Substantia nigra (tissue), 51 donors: ENCODE measurements at places on chromosomes 13 and 19.

DNA sequence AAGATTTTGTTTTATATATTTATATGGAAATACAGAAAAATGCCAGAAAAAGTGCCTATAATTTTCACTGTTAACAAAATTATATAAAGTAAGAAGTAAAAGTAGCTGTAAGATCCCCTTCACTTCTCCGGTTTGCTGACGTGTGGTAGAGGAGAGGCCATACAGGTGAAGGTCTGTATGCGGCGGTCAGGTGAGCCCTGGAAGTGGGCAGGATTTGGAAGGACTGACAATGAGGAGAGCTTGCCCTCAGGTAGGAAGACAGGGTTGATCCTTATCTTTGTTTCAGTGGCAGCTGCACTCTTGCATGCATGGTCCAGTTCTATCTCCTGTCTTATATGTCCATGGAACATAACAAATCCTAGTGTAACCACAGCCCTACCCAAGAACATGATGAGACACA, 16.9 kb upstream of the TFDP1 start:
- DNase-seq: no peak

GRCh38 chr19:33532859-33533460, 11.4 kb upstream of the PEPD start:
- no peak for DNase-seq

GRCh38 chr13:21670006-21670882, 629 bp upstream of the FGF9 start:
- DNase-seq: no peak

GRCh38 chr19:51783372-51783771, 11.6 kb upstream of the FPR3 start:
- DNase-seq: no peak

DNA sequence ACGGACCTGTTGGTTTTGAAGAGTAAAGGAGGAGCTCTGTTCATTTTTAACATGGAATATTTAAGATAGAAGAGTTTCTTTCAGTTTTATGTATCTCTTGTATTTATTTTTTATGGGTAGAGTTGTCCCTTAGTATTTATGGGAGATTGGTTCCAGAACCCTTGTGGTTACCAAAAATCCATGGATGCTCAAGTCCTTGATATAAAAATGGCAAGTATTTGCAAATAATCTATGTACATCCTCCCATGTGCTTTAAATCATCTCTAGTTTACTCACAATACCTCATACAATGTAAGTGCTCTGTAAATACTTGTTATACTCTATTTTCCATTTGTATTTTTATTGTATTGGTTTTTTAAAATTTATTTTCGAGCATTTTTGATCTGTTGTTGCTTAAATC, 63.1 kb downstream of the TM9SF2 start:
- DNase-seq: no peak

GRCh38 chr13:39306639-39307589, 268.7 kb downstream of the NHLRC3 start:
- DNase-seq: no peak

- no peak for DNase-seq
These were observed 209.0 kb downstream of the FGF14 start for GRCh38 chr13:102192858-102193257.

- DNase-seq: no peak
These were observed 649.3 kb upstream of the ARGLU1 start for GRCh38 chr13:107217251-107217650.

- DNase-seq: no peak
These were observed 40.7 kb upstream of the DOCK9 start for GRCh38 chr13:99018418-99019180.

GRCh38 chr13:64810750-64811149, 2419.4 kb downstream of the PCDH9 start:
- no peak for DNase-seq

GRCh38 chr13:40189898-40190630, 476.4 kb downstream of the FOXO1 start:
- DNase-seq: peak; percentile 80

GRCh38 chr19:46118136-46118535, 6.4 kb downstream of the IGFL3 start:
- no peak for DNase-seq

GRCh38 chr13:103926118-103926517, 859.9 kb upstream of the SLC10A2 start:
- no peak for DNase-seq

- no peak for DNase-seq
These were observed 427.0 kb downstream of the UQCRFS1 start for GRCh38 chr19:28785971-28786370.

GRCh38 chr13:27079421-27079958, 92.1 kb downstream of the USP12 start:
- no peak for DNase-seq

- no peak for DNase-seq
These were observed 27.8 kb downstream of the MBNL2 start for GRCh38 chr13:97249796-97250495.

GRCh38 chr13:36051082-36051481, 80.1 kb downstream of the DCLK1 start:
- no peak for DNase-seq

DNA sequence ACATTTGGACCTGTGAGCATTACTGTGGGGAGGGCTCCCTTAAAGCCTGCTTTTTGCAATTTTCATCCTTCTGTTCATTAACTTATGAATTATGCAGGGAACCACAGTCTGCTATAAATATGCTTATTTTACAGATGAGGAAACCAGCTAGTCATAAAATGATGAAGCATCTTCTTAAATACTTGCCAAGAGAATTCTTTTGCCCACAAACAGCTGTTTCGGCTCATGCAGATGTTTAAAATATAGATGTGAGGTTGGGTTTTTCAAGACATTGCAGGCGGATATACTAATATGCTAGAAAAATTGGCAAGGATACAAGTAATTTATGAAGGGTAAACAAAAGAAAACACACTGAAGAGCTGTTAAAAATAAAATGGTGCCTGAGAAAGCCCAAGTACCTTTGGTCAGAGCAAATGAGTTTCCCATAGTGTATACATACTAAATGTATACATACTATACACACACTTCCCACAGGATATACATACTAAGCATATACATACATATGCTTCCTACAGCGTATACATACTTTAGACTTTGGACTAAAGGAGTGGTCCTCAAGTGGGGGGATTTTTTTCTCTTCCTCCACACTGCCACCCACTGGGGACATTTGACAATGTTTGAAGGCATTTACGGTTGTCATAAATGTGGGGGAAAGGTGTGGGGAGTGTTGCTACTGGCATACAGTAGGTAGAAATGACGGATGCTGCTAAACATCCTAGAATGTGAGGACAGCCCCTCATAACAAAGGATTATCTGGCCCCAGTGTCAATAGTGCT, 164.9 kb upstream of the CSNK1A1L start:
- no peak for DNase-seq

- DNase-seq: no peak
These were observed 1.0 kb upstream of the RFC3 start for GRCh38 chr13:33816912-33817311.

DNA sequence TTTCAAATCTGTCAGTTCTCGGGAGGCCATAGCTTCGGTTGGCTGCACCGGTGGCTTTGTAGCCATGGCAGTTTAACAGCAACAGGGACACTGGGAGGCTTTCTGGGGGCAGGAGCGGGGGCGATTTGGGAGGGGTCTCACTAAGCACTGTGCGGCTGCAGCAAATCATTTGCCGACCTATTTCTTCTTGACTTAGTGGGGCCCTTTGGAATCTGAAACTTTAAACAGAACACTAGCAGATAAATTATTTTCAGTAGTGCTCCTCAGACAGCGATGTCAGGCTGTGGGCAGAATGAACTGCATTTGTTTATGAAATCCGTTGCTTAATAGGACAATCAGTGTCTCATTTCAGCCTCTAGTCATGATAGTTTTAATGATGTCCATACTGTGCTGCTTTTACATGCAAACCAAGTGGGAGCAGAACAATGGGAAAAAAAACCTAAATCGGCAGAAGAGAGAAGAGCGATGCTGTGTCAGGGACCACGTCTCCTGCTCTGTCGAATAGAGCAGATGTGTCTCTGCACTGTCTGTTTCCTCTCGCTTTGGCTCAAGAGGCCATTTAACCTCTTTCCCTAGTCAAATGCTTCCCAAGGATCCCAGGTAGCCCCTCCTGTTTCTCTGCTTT, 211.9 kb downstream of the OLFM4 start:
- DNase-seq: no peak

GRCh38 chr13:35787937-35788336, 311.4 kb upstream of the MAB21L1 start:
- no peak for DNase-seq

DNA sequence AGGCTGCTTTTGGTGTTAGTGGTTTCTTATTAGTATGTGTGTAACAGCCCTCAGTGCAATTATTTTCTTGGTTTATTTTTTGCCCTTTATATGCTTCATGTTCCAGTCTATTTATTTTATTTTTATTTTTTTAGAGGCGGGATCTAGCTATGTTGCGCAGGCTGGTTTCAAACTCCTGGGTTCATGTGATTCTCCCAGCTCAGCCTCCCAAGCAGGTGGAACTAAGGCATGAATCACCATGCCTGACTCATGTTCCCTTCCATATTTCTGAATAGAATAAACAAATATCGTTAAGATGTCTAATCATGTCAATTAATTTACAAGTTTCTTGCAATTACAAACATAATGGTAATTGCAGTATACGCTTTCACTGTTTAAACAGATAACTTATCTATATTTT, 11.7 kb downstream of the SKA3 start:
- DNase-seq: no peak

DNA sequence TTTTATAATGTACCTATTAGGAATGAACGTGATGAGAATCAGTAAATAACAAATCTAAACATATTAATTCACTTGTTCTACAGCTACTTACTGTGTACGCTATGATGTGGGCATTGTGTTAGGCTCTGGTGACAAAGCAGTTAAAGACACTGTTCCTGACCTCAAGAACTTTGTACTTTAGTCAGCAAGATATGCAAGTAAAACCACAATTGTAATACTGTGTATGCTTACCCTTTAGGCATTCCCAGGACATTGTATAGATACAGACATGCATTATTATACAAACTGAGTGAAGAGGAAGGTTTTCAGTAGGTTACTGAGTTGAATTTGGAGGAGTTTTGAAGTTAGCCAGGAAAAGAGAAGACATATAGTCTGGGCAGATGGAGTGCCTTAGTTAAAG, 435.8 kb downstream of the HS6ST3 start:
- DNase-seq: no peak

GRCh38 chr19:41363371-41363752, 587 bp downstream of the B9D2 start:
- no peak for DNase-seq

DNA sequence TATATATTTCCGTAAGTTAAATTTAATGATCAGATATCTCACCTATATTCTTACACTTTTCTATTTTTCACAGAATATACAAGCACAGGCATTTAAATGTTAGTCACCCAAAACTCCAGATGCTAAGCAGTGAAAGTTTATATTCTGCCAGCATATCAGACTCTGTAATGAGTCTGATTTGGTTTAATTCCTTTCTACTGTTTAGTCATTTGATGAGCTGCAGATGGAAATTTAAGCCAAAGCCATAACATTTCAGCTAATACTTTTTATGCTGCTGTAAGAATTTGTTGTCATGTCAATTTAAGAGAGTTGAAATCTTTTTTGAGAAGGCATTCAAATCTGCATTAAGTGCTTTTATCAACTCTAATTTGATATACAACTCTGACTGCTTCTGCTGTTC, 8.0 kb downstream of the FRY start:
- no peak for DNase-seq

DNA sequence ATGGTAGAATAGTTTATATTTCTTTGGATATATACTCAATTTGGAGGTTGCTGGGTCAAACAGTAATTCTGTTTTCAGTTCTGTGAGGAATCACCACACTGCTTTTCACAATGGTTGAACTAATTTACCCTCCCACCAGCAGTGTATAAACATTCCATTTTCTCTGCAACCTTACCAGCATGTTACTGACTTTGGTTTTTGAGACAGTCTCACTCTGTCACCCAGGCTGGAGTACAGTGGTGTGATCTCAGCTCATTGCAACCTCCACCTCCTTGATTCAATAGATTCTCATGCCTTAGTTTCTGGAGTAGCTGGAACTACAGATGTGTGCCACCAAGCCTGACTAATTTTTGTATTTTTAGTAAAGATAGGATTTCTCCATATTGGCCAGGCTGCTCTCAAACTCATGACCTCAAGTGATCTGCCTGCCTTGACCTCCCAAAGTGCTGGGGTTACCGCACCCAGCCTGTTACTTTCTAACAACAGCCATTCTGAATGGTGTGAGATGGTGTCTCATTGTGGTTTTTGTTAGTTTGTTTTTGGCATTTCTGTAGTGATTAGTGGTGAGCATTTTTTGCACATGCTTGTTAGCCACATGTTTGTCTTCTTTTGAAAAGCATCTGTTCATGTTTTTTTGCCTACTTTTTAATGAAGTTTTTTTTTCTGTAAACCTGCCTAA, 12.5 kb downstream of the ZNF714 start:
- no peak for DNase-seq

DNA sequence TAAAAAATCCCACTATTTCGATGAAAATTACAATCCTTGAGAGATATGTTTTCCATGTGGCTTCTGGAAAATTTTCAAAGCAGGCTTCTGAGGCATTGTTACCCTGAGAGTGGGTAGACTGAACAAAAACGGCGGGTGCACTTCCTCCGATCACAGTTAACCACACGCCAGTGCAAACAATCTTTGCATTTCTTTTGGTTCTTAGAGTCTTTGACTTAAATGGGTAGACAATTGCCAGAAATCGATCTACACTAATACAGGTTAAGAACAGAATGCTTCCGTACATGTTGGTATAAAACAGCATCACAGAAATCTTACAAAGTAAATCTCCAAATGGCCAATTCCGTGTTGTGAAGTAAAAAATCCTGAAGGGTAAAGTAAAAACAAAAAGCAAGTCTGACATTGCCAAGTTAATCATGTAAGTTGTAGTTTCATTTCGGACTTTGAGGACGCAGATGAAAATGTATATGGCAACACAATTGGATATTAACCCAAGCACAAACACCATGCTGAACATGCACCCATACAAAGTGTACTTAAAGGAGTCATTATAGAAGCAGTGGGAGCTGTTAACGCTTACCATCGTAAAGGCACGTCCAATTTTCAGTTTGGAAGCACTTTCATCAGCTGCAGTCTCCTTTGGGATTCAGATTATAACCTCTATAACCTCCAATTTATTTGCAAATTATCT, 927 bp downstream of the LPAR6 start:
- DNase-seq: no peak

DNA sequence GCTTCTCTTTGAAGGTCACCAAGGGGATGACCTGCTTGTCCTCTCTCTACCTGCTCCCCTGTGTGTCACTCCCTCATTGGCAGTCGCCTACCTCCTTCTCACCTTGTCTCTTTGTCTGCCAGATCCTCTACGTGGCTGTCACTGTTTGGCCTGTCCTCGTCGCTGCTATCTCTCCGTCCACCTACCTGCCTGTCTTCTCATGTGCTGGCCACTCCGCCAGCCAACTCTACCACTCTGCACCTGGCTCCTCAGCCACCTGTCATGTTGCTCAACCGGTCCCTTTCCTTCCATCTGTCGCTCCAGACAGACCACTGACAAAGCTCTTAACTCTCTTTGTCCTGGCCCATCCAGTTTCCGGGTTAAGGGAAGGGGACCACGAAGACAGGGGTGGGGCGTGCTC, at the start of gene KLK12:
KLK12 (minus strand) TSS at position 299 of the 400 bp plus-strand sequence. CDS start 381 bp downstream, outside the sequence.
- no peak for DNase-seq

DNA sequence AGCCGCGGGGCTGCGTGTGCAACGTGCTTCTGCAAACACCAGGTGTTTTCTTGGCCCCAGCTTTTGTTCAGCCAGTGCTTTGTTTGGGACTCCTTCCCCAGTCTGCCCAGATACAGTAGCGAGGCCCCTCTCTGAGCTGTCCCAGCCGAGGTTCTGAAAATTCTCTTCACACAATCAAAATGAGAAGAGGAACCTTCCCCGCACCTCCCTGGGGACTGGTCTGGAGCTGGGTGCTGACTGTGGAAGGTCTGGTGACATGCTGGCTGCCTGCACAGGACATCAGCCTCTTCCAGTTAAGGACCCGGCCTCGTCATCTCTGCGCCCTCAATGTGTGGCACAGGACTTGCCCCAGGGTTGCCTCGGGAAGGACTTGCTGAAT, 4.2 kb downstream of the ATP4A start:
- no peak for DNase-seq
